Naive B cell (primary cell): ENCODE measurements at places on chromosomes 13 and 19. TPM values are rescaled to one million over a fixed set of nuclear protein-coding genes. Genes with fewer than 3 reads are reported as not detected.

- H3K27me3 ChIP-seq: no peaks in the 10 kb centered on the region
- H3K36me3 ChIP-seq: no peaks in the 10 kb centered on the region
- H3K27ac ChIP-seq: peak overlapping the region; percentile 72
- peak overlapping the region; percentile 94 for H3K4me3 ChIP-seq
- H3K4me1 ChIP-seq: peaks cover 21% of the 10 kb centered on the region
These were observed 19.3 kb upstream of the ZNF888 start for GRCh38 chr19:52942386-52943133.

DNA sequence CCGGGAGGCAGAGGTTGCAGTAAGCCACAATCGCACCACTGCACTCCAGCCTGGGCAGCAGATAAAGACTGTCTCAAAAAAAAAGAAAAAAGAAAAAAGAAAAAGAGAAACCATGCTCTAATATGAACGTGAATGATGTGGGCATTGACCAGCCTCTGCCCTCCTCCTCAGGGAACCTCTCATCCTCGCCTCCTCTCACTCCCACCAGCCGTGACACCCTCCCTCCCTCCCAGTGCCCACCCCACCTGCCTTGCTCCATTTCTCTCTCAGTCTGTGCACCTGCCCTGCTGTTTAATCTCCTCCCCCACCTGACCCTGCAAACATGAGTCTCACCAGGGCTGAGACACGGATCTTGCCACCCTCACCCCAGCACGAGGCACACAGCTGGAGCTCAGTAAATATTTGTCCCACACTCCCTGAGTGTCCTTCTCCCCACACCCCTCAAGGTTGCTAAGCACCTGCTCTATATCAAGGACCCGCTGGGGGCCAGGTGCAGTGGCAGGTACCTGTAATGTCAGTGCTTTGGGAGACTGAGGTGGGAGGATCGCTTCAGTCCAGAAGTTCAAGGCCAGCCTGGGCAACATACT, 7.5 kb upstream of the BCAT2 start:
- no peak overlapping the region for H3K27ac ChIP-seq
- no peak for DNase-seq
- H3K4me1 ChIP-seq: no peaks in the 10 kb centered on the region
- H3K27me3 ChIP-seq: no peaks in the 10 kb centered on the region
- H3K4me3 ChIP-seq: no peak overlapping the region

- no peaks in the 10 kb centered on the region for H3K36me3 ChIP-seq
- H3K27ac ChIP-seq: no peak overlapping the region
These were observed 1256.5 kb downstream of the EFNB2 start for GRCh38 chr13:105278943-105279381.

Gene KMT2B
- 0.66 TPM for polyA plus RNA-seq

DNA sequence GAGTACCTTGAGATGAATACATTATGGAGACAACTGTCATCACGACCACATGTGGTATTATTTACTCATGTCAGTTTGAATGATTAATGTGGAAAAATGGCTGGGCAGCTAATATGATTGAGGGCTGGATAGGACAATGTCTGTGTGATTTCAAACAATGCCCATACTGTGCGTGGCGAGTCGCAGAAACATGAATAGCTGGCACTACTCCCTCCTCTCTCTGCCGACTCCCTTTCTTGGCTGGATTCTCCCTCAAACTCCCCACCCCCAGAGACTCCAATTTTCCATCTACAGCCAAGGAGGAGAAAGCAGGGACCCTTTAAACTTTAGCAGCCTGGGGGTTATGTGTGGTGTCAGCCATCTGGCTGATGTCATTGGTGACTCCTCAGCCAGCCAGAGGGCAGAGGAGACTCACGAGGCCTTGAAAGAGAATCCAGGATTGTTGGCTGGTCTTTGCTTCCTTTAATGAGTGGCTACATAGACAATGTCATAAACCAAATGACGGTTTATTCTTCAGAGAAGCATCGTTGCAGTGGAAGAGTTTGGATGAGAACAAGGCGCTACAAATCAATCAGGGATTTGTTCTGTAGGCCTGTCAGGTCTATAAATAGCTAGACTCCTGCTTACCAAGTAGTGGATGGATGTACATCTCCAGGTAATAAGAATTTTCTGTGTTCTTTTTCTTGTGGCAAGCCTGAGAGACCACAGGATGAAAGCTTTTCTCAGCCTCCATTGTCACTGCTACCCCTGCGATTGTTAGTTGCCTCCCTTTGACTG, 165.6 kb downstream of the DLEU7 start:
- no peak overlapping the region for H3K4me3 ChIP-seq
- no peak for DNase-seq
- no peaks in the 10 kb centered on the region for H3K36me3 ChIP-seq
- peak overlapping the region; percentile 53 for H3K27ac ChIP-seq

- no peaks in the 10 kb centered on the region for H3K27me3 ChIP-seq
- no peaks in the 10 kb centered on the region for H3K36me3 ChIP-seq
- peak overlapping the region; percentile 63 for H3K4me3 ChIP-seq
- no peak overlapping the region for H3K27ac ChIP-seq
These were observed 1.9 kb downstream of the ARHGAP33 start for GRCh38 chr19:35777086-35777841.

GRCh38 chr13:62524061-62524460, 1108.4 kb upstream of the PCDH20 start:
- H3K27me3 ChIP-seq: no peaks in the 10 kb centered on the region
- no peaks in the 10 kb centered on the region for H3K4me1 ChIP-seq
- H3K27ac ChIP-seq: no peak overlapping the region
- no peak for DNase-seq
- H3K4me3 ChIP-seq: no peak overlapping the region

- H3K27me3 ChIP-seq: no peaks in the 10 kb centered on the region
- DNase-seq: no peak
- no peak overlapping the region for H3K4me3 ChIP-seq
- H3K36me3 ChIP-seq: no peaks in the 10 kb centered on the region
These were observed 69.2 kb downstream of the INSR start for GRCh38 chr19:7224995-7225394.

DNA sequence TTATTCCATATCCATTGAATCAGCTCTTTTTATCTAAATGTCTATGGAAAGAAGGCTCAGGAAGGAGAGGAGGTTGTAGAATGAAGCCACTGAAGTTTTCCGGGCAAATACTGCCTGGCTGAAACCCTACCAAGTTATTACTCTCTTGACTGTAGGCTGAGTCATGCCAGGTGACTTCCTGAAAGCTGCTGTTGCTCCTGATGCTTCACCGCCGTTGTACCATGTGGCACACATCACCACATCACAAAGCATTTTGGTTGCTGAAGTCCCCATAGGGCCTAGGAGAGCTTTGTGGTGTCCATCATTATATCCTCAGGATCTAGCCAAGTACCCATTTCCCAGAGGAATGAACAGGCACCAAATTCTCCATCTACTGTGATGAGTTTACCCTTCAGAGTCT, 11.1 kb upstream of the TDRD12 start:
- H3K4me1 ChIP-seq: peaks cover 6% of the 10 kb centered on the region
- DNase-seq: no peak
- no peaks in the 10 kb centered on the region for H3K27me3 ChIP-seq
- no peak overlapping the region for H3K4me3 ChIP-seq

DNA sequence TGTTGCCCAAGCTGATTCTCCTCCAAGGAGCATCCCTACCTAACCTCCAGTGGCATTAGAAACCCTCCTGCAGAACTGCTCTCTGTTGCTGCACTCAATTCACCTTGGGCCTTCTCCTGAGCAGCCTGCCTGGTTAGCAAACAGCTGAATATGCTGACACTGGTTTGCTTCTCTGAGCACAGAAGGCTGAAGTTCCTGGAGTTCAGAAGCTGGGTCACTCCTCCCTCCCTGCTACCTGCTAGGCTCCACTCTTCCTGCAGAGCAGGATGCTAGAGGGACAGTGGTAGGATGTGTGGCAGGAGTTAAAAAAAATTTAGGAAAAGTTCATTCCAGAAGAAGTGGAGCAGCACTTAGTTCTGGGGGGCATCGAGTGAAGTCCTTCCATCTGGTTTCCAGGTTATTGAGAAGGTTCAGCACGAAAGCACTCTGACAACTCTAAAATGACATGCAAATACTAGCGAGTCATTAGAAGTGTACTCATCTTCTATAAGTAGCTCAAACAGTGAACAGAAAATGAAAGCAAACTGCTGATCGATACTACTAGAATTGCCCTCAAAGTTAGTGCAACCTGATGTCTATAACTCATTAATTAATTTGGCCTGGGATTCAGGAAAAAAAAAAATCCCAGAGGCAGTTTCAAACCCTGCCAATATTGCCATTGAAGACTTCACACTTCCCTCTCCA, 293.7 kb downstream of the POU4F1 start:
- H3K36me3 ChIP-seq: no peaks in the 10 kb centered on the region
- no peak for DNase-seq
- no peaks in the 10 kb centered on the region for H3K4me1 ChIP-seq
- H3K27me3 ChIP-seq: no peaks in the 10 kb centered on the region
- no peak overlapping the region for H3K4me3 ChIP-seq
- no peak overlapping the region for H3K27ac ChIP-seq

DNA sequence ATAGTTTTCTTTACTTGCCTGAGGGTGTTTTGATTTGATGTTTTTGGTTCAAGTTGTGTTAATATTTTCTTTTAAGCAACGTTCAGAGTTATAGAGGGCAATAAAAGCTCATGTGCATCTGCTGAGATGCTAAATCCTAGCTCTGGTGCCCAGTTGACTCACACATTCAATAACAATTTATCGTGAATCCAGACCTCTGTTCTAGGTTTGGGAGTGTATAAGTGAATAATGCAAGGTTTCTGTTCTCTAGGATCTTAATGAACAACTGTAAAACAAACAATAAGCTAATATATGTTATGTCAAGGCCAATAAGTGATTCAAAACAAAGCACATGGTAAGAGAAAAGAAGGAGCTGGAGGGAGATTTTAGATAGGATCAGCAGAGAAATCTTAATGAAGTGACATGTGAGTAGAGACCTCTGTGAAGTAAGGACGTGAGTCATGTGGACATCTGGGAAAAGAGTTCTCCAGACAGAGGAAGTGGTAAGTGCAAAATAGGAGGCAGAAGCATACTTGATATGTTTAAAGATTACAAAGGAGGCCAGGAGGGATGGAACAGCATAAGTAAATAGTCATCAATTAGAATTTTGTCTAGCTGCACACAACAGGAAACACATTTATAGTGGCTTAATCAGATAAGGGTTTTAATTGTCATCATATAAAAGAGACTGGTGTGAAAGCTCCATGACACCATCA, 278.5 kb upstream of the HTR2A start:
- no peak overlapping the region for H3K27ac ChIP-seq
- H3K4me1 ChIP-seq: no peaks in the 10 kb centered on the region
- H3K4me3 ChIP-seq: no peak overlapping the region
- H3K36me3 ChIP-seq: no peaks in the 10 kb centered on the region
- no peak for DNase-seq

DNA sequence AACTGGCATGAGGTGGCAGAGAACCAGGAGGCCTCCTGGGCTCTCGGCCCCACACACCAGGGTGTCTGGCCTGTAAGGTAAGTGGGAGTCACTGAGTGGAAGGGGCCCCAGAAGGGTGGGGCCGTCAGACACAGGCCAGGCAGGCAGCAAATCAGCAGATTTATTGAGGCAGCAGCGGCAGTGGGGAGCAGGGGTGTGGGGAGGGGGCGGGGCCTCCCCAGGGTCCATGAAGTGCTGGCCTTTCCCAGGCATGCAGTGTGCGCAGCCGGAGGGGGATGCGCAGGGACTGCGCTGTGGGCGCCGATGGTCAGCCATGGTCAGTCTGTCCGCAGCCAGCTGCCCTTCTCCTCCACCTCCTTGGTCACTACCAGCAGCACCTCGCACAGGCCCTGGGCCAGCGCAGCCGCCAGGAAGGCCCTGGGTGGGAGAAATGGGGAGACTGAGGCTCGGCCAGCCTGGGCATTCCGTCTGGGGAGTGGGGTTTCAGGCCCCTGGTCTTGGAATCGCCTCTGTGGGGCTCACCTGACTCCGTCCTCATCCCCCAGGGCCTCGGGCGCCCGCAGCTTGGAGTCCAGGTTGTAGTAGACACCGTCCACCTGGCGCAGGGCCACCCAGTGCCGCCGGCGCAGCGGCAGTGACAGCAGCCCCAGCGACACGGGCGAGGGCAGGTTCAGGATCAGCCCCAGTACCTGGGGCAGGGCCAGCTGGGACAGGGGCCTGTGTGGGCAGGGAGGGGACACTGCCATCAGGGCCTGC, 5.0 kb downstream of the JOSD2 start:
- no peak overlapping the region for H3K4me3 ChIP-seq
- peaks cover 9% of the 10 kb centered on the region for H3K36me3 ChIP-seq
- DNase-seq: no peak
- H3K27ac ChIP-seq: no peak overlapping the region

GRCh38 chr19:9039728-9040127, 29.5 kb upstream of the MUC16 start:
- no peaks in the 10 kb centered on the region for H3K36me3 ChIP-seq
- DNase-seq: no peak
- H3K4me1 ChIP-seq: no peaks in the 10 kb centered on the region
- no peak overlapping the region for H3K27ac ChIP-seq

DNA sequence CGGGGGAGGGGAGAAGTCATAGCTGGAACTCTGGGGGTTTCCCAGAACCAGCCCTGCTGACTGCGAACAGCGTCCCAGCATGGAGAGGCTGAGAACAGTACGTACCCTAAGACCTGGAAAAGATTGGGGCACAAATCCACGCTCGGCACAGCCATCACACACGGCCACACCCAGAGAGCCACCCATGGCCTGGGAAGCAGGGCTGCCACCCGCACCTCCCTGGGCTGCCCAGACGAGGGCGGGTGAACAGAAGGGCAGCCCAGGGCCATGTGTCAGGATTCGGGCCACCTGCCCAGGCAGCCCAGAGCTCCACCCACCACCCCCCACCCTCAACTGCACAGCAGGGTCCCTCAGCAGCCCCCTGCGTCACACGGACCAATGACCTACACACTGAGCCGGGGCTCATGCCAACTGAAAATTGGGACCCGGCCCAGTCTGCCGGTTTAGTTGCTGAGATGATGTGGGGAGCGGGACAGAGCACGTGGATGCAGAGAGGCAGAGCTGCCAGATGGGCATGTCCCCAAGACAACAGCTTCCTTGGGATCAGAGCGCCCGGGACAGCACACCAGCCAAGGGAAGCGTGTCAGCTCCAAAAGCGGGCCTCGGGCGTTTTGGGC, 8.5 kb downstream of the UBXN6 start:
- H3K36me3 ChIP-seq: peaks cover 6% of the 10 kb centered on the region
- H3K27me3 ChIP-seq: no peaks in the 10 kb centered on the region
- H3K4me1 ChIP-seq: no peaks in the 10 kb centered on the region
- no peak overlapping the region for H3K27ac ChIP-seq

DNA sequence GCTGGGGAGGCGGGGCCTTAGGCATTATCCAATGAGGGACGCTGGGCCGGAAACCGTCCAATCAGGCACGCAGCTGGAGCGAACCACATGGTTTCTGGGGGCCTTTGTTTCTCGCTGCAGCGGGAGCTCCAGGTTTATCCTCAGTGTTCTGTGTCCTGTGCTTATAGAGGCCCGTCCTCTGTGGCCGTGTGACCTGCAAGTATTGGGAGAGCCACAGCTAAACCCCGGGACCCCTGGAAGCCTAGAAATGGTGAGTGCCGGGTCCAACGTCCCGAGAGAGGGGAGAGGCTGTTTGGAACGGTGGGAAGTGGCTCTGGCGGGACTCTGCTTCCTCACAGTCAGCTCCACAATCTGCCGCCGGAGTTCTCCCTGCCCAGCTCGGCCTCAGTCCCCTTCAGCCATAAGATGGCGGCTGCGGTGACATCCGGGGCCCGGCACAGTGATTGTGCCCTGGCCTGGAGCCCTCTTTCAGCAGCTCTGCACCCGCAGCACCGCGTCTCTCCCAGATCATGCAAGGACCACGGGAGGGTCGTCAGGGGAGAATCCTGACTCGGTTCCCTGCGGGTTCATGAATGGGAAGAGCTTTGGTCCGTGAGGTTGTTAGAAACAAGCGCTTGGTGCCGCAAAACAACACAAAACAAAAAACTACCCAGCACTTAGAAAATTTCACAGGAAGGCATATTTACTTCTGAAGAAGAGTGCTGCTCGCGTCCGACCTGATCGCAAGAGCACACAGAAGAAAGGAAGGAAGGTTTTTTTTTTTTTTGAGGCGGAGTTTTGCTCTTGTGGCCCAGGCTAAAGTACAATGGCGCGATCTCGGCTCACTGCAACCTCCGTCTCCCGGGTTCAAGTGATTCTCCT, at the start of gene ZNF253:
Gene ZNF253, plus strand, starts transcription at position 133 of the 861 bp plus-strand sequence. Its CDS starts 115 bp downstream, at position 248.
- DNase-seq: peak; percentile 90
- no peaks in the 10 kb centered on the region for H3K27me3 ChIP-seq
- peak within 1 kb of the TSS; percentile 100 for H3K27ac ChIP-seq
